H9 (cell line): ENCODE measurements at places on chromosomes 5 and 9. TPM values are rescaled to one million over a fixed set of nuclear protein-coding genes. Genes with fewer than 3 reads are reported as not detected.

Gene C1QTNF2
- 0.53 and 0.59 TPM in 2 replicates for total RNA-seq

Gene RASGRF2
- 11.3 and 13.5 TPM in 2 replicates for total RNA-seq

Gene CCDC183
- total RNA-seq, result 0.59 and 1.1 TPM in 2 replicates

Gene TAF11L3
- not detected in 2 replicates for total RNA-seq

DNA sequence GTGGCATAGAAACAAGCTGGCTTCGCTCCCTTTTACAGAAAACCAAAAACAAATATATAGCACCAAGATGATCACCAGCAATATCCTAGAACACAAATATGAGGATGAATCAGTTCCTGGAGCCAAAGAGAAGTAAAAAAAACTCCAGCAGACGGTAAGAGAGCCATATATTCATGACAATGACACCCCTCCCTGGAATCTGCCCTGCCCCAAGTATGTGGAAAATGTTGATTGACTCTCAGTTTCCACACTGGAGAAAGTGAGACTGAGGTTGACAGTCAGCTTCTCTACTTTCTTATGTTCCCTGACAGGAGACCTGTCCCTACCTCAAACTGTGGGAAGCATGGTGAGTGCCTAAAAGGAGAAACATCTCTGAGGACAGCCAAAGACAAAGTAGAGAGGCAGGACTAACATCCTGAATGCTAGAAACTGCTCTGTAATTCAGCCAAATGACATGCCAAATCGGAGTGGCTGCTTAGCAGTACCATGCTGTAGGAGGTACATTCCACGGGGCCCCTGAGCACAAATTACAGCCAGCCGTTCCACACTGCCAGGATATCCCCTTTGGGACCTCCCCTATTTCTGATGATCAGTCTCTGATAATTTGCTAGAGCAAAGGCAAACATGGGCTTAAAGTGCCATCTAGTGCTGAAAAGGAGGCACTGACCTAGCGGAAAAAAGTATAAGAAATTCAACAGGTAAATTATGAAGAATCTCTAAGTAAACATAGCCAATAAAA is 424.0 kb upstream of the RGMB start:
- no peak overlapping the region for H3K27ac ChIP-seq
- peaks cover 37% of the 10 kb centered on the region for H3K36me3 ChIP-seq
- H3K27me3 ChIP-seq, result no peaks in the 10 kb centered on the region
- DNase-seq, result no peak
- H3K4me3 ChIP-seq, result no peak overlapping the region

GRCh38 chr5:105504-106070 is 13.6 kb downstream of the PLEKHG4B start:
- peaks cover 7% of the 10 kb centered on the region for H3K4me1 ChIP-seq
- H3K4me3 ChIP-seq, result no peak overlapping the region
- H3K36me3 ChIP-seq, result peaks cover 43% of the 10 kb centered on the region
- no peak overlapping the region for H3K27ac ChIP-seq
- DNase-seq, result no peak
- no peaks in the 10 kb centered on the region for H3K27me3 ChIP-seq

- no peak overlapping the region for H3K27ac ChIP-seq
- no peak overlapping the region for H3K4me3 ChIP-seq
- no peaks in the 10 kb centered on the region for H3K27me3 ChIP-seq
- DNase-seq, result no peak
These were observed 31.8 kb upstream of the CKS2 start for GRCh38 chr9:89278997-89279739.

DNA sequence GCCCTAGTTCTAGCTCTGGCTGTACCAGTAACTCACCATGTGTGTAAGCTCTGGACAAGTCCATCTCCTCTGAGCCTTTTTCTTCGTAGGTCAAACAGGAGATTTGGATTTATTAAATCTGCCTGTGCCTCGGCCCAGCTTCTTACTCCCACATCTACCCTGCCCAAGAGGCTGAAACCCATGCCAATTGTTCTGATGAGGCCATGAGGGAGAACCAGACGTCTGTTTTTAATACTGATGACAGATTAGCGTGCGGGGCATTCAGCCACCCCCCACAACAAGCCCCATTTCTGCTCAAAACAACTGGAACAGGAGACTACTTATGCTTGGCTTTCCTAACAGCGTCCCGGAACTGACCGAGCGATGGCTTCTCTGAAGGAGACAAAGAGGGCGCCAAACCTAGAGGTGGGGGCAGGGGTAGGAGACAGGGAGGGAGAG is 81.2 kb upstream of the TRIM32 start:
- H3K27ac ChIP-seq, result no peak overlapping the region
- H3K36me3 ChIP-seq, result no peaks in the 10 kb centered on the region
- H3K27me3 ChIP-seq, result no peaks in the 10 kb centered on the region
- DNase-seq, result no peak

- H3K27me3 ChIP-seq, result no peaks in the 10 kb centered on the region
- no peaks in the 10 kb centered on the region for H3K36me3 ChIP-seq
- no peak overlapping the region for H3K27ac ChIP-seq
- H3K4me1 ChIP-seq, result no peaks in the 10 kb centered on the region
- no peak overlapping the region for H3K4me3 ChIP-seq
These were observed 720.7 kb upstream of the FAM174A start for GRCh38 chr5:99814321-99815063.

- H3K4me1 ChIP-seq, result no peaks in the 10 kb centered on the region
- H3K27ac ChIP-seq, result no peak overlapping the region
- no peaks in the 10 kb centered on the region for H3K36me3 ChIP-seq
- no peak for DNase-seq
- H3K4me3 ChIP-seq, result no peak overlapping the region
These were observed 39.9 kb downstream of the ERP44 start for GRCh38 chr9:100058699-100059579.

- no peak overlapping the region for H3K27ac ChIP-seq
- H3K36me3 ChIP-seq, result no peaks in the 10 kb centered on the region
- no peaks in the 10 kb centered on the region for H3K27me3 ChIP-seq
- no peaks in the 10 kb centered on the region for H3K4me1 ChIP-seq
- DNase-seq, result no peak
These were observed 13.0 kb upstream of the CEP120 start for GRCh38 chr5:123436201-123436600.

GRCh38 chr5:102930244-102930643 is 175.1 kb downstream of the PAM start:
- DNase-seq, result no peak
- H3K27ac ChIP-seq, result no peak overlapping the region
- H3K4me3 ChIP-seq, result no peak overlapping the region
- H3K36me3 ChIP-seq, result no peaks in the 10 kb centered on the region

DNA sequence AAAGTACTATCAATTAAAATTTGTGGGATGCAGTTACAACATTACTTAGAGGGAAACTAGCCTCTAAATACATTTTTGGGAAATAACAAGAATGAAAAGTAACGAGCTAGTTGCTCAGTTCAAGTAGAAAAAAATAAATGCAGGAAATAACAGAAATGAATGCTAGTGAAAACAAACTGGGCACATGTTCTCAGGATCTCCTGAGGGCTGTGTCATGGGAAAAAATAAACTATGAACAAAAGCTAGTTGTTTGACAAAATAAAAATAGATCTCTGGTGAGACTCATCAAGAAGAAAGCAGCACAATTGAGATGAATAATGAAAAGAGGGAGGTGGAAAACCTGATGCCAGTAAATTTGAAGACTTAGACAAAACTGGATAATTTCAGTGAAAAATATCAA is 16.3 kb downstream of the IDNK start:
- H3K36me3 ChIP-seq, result no peaks in the 10 kb centered on the region
- no peaks in the 10 kb centered on the region for H3K4me1 ChIP-seq
- H3K27me3 ChIP-seq, result no peaks in the 10 kb centered on the region
- H3K4me3 ChIP-seq, result no peak overlapping the region
- no peak overlapping the region for H3K27ac ChIP-seq
